ENCODE measurements at places on chromosomes 4 and X.

- peak; percentile 17 for DNase-seq
Measured at GRCh38 chr4:98148856-98149255, 5.6 kb upstream of the STPG2 start.

DNA sequence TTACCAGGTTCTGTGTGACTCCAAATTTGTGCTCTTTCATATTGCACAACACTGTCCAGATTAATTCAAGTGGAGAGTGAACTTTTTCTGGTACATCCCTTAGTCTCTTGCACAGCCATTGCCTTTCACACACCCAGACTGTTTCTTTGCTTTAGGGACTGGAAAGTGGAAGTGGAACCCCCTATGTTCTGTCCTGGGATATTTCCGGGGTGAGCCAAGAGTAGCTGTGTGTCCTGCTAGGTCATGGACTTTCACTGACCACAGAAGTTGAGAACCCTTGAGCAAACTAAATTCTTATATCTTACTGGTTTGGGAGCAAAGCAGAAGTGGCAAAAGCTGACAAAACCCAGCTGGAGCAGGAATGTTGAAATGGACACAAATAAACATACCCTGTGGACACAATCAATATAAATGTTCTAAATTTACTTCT lies 10.3 kb upstream of the VSIG4 start:
- DNase-seq: no peak

DNA sequence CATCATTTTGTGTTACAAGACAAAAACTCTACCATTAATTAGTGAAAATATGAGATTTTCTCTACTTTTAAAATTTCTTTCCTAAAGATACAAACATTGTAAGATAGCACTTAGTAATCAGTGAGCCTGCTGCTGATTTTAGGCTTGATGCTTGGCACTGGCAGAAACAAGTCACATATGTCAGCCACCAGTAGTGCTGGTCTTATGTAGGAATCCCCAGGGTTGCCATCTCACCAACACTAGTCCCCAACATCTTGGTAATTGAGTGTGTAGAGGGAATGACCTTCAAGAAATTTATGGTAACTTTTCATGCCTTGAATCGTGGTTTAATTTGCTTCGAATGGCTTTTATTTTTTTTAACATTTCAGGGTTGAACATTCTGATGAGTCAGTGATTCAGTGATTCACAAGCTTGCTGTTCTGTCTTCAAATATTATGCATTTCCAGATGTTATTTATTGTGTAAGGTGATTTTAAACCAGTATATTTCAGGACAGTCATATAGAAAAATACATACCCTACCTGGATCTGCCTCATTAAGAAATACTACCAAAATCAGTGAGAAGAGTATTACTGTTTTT lies 11.9 kb downstream of the EXOC1 start:
- DNase-seq: peak; percentile 40

DNA sequence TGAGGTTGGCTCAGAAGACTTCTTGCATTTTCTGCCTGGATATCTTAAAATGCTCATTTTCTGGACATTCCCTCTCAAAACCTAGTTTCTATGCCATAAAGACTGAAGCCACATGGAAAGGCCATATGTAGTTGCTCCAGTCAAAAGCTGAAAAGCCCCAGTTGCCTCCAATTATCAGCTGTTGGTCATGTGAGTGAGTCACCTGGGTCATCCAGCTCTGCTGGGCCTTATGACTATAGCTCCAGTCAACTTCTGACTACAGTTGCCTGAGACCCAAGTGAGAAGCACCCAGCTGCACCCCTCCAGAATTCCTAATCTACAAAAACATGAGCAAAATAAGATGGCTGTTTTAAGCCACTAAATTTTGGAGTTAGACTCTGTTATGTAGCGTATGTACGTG lies 41.9 kb downstream of the HELQ start:
- DNase-seq: no peak

- no peak for DNase-seq
Measured at GRCh38 chr4:168550064-168550766, 53.4 kb downstream of the PALLD start.

- DNase-seq: no peak
Measured at GRCh38 chrX:42803320-42803719, 25.4 kb upstream of the PPP1R2C start.

DNA sequence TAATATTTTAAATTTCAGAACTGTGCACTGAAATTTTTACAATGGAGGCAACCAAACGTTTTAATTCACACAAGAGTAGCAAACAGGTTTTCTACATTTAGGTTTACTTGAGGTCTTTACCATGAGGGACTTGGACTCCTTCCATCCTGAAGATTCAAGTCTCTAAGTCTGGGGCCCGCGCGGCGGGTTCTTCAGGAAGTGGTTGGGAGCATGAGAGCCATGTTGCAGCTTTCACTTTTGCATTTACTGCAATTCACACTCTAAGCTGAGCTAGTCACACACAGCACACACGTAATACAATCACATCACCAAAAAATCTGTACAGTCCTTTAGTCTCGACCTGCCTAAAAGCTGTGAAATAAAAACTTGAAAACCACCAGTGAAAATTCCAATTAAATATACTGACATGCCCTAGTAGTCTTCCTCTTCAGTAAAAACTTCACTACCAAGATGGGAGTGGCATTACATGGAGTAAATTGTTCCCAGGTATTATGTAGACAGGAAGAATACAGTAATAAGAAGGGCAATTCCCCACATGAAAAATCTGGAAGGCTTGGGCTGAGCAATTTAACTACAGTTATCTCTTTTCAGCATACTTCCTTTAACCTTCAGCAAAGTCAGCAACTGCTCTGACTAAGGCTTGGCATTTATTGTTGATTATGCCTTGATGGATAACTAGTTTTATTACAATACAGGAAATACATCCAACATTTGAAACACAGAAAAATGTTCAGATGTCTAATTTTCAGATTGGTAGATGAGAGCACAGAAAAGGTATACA lies 571.1 kb upstream of the DIPK2B start:
- no peak for DNase-seq

DNA sequence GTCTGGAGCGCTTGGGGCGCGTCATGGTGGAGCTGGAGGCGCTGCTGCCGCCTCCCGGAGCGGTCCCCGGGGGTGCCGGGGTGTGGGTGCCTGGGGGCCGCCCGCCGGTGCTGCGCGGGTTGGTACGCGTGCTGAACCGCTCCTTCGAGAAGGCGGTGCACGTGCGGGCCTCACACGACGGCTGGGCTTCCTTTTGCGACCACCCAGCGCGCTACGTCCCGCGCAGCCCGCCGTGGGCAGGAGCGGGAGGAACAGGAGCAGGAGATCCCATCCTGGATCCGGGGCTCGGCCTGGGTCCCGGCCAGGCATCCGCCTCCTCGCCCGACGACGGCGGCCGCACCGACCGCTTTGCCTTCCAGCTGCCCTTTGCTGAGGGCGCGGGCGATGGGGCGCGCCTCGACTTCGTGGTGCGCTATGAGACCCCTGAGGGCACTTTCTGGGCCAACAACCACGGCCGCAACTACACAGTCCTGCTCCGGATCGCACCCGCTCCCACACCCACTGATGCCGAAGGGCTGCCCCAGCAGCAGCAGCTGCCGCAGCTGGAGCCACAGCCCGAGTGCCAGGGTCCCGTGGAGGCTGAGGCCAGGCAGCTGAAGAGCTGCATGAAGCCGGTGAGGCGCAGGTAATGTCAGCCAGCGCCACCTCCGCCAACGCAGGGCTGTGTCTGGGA lies 792 bp downstream of the PPP1R3F start:
- no peak for DNase-seq

DNA sequence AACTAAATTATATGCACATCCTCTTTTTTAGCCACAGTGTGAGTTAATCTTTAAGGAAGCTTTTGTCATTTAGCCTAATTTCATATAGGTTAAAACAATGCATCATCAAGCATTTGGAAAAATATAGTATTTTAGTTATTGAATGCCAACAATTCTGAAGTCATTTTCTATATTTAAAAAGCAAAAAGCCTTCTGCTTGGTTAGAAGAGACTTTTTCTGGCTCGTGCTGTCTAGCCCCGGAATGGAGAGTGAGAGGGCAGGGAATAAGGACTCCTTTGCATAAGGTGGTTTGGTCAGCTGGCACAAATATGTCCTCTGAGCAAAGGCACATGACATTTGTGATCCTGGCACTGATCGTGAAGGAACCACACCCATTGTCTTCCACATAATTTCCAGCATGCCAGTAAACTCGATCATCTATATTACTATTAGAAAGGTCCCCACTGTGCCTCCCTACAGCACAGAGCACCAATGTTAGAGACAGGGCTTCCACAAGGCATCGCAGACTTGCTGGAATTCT lies 393.7 kb upstream of the INTU start:
- no peak for DNase-seq

DNA sequence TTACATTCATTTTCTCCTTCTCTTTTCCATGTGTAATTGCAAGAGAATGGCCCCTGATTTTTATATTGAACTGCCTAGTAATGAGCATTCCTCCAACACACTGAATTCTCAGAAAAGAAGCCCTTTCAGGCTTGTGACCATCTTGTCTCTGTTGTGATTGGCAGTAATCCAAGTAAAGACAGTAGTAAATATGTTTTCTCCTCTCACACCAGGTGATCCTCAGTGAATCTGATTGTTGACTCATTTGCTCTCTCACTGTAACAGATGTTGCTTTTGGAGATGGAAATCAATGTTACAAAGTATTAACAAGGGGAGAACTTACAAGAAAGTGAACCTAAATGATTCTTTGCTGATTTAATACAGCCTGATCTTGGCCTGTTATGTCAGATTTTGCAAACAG lies 271.0 kb downstream of the AFF2 start:
- DNase-seq: no peak

- DNase-seq: no peak
Measured at GRCh38 chrX:122248681-122249080, 935.4 kb upstream of the GRIA3 start.

DNA sequence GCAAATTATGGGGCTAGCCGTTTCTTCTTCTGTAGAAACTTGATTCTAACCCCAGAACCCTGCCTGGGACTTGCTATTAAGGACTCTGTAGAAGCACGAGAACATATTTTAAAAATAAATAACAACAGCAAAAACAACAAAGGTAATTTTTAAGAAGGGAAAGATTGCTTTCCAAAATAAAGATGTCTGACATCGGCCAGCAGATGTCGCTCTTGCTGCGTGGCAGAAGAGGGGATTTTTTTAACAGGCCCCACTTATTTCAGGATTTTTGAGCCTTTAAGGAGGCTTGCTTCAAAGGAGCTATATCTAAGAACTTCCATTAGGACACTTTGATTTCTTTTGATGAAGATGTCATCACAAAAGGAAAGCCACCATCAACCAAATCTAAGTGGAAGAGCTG lies 62.8 kb upstream of the EGFL6 start:
- peak; percentile 57 for DNase-seq

DNA sequence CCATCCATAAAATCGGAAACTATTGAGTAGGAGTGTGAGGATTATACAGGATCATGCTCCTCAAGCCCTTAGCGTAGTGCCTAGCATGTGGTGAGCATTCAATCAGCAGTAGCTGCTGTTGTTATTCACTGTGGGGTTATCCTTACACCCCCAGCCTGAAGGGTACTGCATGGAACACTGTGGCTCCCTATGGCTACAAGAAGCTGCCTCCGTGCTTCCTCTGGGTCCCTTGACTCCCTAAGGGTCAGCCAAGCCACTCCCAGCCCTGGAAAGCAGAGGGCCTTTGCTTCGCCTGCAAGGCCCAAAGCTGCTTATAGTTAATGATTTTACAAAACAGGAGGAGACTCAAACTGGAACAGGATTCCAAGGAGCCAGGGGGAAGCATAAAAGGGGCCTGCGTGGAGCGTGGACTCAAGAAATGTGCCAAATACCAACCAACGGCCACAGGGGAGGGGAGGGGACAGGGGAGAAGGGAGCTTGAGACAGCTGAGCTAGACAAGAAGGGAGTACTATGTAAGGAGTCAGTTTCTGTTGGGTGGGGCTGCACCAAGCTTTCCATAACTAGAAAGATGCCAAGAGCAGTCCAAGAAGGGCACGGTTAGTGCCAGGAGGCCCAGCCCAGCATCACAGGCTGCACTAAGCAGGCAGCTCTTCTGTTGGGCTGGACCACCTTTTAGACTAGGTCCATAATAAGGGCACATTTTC lies 15.9 kb downstream of the SEPTIN6 start:
- DNase-seq: no peak

DNA sequence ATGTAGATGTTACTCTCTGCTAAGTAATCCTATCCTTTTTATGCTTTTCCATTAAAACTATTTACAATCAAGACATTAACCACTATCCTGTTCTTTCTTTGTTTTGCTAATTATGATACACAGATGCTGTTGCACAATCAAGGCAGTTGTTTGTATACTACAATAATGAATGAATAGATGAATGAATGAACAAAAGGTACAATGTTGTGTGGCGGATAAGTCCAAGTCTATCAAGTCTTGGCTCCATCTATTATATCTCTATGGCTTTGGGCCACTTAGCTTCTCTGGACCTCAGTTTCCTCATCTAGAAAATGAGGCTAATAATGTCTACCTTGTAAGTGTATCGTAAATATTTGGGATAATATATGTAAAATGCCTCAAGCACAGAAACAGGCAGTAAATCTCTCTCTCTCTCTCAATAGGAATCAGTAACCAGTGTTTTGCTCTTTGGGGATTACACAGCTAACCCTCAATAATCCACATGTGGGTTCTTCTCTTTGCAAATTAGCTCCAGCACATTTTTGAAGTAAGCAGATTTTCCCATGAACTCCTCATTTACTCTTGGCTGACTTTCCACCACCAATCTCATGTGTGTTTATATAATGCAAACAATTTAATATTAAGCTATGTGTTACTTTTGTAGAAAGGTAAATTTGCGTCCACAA lies 27.8 kb upstream of the TSPAN5 start:
- DNase-seq: no peak

DNA sequence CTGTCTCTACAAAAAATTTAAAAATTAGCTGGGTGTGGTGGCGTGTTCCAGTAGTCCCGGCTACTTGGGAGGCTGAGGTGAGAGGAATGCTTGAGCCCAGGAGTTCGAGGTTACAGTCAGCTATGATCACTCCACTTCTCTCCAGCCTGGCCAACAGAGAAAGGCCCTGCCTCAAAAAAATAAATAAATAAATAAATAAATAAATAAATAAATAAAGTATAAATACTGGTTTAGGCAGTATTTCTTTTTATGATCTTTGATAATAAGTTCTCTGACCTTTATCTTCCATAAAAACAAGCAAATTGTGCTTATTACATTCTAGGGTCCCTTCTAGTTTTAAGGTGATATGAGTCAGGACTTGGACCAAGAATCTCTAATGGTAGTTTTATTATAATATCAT lies 320.3 kb downstream of the PCDH19 start:
- no peak for DNase-seq

DNA sequence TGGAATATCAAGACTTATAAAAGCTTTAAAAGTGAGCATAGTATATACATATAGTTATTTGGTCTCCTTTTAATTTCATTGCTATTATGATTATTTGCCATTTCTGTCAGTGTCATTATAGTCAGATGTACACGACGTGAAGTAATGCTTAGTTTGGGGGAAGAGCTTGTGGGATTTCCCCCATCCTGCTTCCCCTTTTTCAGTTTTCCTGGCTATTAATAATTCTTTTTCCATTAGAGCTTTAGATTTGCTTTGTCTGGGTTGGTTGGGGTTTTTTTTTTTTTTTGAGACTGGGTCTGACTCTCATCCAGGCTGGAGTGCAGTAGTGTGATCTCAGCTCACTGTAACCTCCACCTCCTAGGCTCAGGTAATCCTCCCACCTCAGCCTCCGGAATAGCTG lies 5.4 kb downstream of the ABCE1 start:
- no peak for DNase-seq
